Non-pigmented ciliary epithelial cell (primary cell): ENCODE measurements at places on chromosomes 1 and 21.

GRCh38 chr1:218034468-218034867, 250.6 kb upstream of the RRP15 start:
- no peak for DNase-seq

DNA sequence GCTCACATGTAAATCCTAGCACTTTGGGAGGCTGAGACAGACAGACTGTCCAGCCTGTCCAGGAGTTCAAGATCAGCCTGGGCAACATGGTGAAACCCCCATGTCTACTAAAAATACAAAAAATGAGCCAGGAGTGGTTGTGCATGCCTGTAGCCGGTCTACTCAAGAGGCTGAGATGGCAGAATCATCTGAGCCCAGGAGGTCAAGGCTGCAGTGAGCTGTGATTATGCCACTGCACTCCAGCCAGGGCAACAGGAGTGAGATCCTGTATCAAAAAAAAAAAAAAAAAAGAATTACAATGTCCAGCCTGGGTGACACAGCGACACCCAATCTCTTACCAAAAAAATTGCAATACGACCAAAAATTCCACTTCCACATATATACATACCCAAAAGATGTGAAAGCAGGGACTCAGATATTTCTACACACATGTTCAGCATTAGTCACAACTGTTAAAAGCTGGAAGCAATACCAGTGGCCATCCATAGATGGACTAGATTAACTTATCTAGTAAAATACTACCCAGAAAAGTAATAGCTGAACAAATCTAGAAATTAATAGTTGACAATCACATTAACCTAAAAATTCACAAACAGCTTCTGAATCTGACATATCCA, 49.2 kb downstream of the ASH1L start:
- DNase-seq = peak; percentile 30

DNA sequence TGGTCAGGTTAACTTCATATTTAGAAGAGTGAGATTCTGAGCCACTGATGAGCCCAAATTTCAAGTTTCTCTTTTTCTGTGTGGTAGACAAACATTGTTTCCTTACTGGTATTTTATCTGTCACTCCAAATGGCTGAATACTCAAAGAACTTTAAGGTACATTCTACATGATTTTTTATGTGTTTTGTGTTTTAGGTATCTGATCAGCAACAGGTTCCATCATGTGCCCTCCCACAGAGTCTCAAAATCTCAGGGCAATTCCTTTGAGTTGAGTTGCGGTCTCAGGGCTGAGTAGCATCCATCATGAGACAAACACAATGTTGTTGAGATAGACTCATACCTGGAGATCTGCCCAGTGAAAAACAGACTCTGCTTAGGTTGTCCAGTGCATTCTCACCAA, 14.7 kb upstream of the CEP350 start:
- DNase-seq = no peak

- DNase-seq = no peak
These were observed 2.2 kb upstream of the HUNK start for GRCh38 chr21:31870472-31871193.

DNA sequence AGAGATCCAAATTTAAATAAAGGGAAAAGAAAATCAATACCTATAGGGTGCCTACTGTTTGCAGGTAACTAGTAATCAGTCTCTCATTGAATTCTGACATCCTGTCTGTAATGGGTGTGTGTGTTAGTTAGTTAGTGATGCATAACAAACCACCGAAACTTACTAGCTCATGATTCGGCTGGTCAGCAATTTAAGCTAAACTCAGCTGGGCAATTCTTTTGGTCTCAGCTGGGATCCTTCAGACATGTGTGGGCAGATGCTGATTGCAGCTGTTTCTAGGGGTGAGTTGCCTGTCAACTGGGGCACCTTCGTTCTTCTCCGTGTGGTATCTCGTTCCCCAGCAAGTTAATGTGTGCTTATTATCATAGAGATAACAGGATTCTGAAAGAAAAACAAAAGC, 40.2 kb upstream of the ZNF124 start:
- DNase-seq = no peak
